T-helper 2 cell (primary cell): ENCODE measurements at places on chromosomes 6 and 20.
A peak's percentile ranks its signal among the peaks of the same experiment; 100 is the strongest.

DNA sequence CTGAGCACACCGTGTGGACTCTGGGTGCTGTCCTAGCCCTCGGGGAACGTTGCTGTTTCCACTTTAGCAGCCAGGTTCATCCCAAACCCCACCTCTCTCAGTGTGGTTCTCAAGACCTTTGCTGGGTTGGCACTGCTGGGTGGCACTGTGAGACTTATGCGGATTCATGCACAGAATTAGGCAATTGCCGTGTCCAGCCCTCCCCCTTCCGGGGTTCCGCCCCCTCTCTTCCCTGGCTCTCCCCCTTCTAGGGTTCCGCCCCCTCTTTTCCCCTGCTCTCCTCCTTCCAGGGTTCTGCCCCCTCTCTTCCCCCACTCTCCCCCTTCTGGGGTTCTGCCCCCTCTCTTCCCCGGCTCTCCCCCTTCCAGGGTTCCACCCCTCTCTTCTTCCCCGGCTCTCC lies 39.8 kb upstream of the SLCO4A1 start:
- DNase-seq = peak; percentile 23

- DNase-seq = no peak
These were observed 9.6 kb downstream of the KLHL32 start for GRCh38 chr6:96934087-96934486.

- DNase-seq = no peak
These were observed 98.8 kb downstream of the LAMA2 start for GRCh38 chr6:128981716-128982115.

DNA sequence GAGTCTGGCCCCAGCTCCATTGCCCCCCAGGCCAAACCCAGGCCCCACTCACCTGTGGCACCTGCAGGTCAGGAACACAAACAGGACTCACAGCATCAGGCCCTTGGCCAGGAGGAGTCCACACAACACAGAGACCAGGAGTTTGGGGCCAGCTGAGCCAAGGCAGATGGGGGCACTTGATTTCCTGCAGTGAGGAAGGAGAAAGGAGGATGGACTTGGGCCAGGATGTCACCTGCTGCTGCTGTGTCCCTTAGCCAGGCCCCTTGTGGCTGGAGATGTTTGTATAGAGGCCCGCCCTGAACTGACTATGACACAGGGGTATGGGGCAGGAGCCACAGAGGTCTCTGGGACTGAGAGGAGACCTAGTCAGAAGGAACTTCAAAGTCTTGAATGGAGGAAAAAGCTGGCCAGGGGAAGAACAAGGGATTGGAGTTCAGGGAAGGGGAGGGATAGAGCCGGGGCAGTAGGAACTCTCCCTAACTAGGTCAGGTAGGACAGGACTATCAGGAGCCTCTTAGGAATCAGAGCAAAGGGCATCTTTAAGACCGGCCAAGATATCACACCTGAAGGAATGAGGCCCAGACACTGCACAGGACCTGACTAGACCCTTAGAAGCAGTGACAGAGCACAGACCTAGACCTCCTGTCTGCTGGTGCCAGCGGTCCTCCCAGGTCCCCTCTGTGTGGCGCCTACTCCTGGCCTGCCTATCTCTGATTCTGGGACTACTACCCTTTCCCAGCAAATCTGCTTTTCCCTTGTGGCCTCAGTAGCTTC lies 8.8 kb upstream of the TREML2 start:
- DNase-seq = no peak

DNA sequence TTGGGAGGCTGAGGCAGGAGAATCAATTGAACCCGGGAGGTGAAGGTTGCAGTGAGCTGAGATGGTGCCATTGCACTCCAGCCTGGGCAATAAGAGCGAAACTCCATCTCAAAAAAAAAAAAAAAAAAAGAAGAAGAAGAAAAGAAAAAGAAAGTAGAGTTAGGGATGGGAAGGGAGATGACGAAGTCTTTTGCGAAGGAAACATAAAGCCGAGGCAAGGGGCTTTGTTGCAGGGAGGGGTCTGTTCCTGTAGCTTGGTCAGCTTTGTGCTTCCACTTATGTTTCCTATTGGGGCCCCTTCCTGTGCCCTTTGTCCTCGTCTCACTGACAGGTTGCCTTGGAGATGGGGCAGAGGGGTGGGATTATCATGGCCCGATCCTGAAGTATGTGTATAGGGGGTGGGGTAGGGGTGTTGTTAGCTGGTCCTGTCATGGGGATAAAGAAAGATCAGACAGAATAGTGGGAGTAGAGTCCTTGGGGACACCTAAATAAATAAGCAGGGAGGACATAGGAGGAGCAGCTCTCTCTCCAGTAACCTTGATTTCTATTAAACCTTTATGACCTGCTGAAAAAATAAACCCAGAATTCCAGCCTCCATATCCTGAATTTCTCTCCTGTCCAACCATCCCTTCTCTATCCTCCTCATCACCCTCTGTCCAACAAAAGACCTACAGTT lies 1.1 kb upstream of the CLIC1 start:
- no peak for DNase-seq

- no peak for DNase-seq
These were observed 199.1 kb upstream of the TCF21 start for GRCh38 chr6:133689863-133690262.
